RCC 7860 (cell line): ENCODE measurements at places on chromosomes 1 and 21.

- no peak for DNase-seq
Observed at GRCh38 chr1:11790880-11791715, 14.7 kb downstream of the MTHFR start.

GRCh38 chr1:91929250-91929649 is 20.0 kb upstream of the BRDT start:
- DNase-seq, result no peak

- DNase-seq, result no peak
Observed at GRCh38 chr1:211822677-211823407, 7.7 kb downstream of the LPGAT1 start.

GRCh38 chr1:26677306-26678115 is 18.3 kb upstream of the ARID1A start:
- peak; percentile 92 for DNase-seq

DNA sequence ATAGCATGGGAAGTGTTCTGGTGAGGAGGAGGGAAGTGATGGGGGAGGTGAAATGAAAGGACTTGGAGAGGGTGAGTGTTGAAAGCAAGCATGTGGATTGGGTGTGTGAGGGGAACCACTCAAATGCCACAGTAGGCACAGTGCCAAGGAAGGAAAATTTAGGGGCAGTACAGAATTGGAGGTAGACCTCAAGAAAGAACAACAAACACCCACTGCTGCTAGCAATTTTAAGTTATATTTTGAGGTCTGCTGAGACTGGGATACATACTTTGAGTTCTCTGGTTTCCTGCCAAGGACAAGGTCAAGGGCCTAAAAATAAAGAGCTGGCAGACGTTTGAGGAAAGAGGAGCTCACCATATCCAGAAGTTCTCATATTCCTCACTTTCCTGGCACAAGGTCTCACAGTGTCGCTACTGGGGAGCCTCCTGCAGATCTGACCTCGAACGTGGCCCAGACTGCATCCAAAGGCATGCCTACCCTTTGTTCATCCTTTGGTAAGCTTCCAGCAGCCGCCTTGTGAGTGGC is 104.0 kb downstream of the BRINP2 start:
- DNase-seq, result no peak

- no peak for DNase-seq
Observed at GRCh38 chr1:1356166-1356795, 2.1 kb downstream of the MXRA8 start.

GRCh38 chr1:200306944-200307754 is 102.7 kb downstream of the ZNF281 start:
- peak; percentile 39 for DNase-seq
